ENCODE measurements at places on chromosomes 6 and 20.
A peak's percentile ranks its signal among the peaks of the same experiment; 100 is the strongest.

GRCh38 chr6:87375315-87375714 is 30.7 kb downstream of the C6orf163 start:
- no peak overlapping the region for H3K4me3 ChIP-seq
- H3K27ac ChIP-seq = no peak overlapping the region
- H3K4me1 ChIP-seq = no peaks in the 10 kb centered on the region
- no peaks in the 10 kb centered on the region for H3K27me3 ChIP-seq
- H3K36me3 ChIP-seq = no peaks in the 10 kb centered on the region
- DNase-seq = no peak

DNA sequence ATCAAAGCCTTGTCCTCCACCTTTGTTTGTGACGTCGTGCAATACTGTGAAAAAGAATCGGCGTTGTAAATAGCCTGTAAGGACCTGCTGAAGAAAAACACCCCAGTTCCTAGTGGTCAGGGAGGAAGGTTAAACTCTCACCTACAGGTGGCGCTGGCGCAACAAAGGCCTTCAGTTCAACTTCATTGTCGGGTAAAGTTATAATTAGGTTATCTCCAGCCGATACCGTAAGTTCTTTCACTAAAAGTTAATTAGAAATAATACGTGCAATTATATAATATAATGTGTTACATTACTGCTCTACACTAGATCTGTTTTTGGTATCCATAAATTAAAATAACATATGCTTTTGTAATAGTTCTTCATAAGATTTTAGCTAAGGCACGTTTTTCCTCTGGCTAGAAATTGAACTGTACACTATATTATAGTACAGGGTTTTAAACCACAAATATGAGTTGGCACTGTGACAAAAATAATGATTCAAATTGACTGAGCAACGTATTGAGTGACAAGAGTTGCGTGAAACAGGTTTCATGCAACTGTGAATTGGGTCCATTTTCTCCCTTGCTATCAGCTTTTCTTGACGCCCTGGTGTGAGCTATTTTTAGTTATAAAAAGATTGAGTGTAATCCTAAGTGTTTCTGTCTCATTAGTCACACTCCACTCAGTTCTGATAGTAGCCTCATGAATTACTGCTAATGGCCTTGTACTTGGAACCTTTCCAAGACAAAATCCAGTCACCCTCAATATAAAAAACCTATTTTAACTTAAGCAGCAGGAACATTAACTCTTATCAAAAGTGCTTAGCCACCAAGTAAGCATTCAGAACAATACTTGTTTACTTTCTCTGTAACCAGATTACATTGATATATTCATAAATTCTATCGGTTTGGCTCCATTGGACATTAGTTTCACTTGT is 62.3 kb downstream of the KIAA0319 start:
- no peak overlapping the region for H3K4me3 ChIP-seq
- H3K27ac ChIP-seq = no peak overlapping the region
- H3K36me3 ChIP-seq = no peaks in the 10 kb centered on the region
- no peaks in the 10 kb centered on the region for H3K27me3 ChIP-seq
- peak; percentile 76 for DNase-seq

DNA sequence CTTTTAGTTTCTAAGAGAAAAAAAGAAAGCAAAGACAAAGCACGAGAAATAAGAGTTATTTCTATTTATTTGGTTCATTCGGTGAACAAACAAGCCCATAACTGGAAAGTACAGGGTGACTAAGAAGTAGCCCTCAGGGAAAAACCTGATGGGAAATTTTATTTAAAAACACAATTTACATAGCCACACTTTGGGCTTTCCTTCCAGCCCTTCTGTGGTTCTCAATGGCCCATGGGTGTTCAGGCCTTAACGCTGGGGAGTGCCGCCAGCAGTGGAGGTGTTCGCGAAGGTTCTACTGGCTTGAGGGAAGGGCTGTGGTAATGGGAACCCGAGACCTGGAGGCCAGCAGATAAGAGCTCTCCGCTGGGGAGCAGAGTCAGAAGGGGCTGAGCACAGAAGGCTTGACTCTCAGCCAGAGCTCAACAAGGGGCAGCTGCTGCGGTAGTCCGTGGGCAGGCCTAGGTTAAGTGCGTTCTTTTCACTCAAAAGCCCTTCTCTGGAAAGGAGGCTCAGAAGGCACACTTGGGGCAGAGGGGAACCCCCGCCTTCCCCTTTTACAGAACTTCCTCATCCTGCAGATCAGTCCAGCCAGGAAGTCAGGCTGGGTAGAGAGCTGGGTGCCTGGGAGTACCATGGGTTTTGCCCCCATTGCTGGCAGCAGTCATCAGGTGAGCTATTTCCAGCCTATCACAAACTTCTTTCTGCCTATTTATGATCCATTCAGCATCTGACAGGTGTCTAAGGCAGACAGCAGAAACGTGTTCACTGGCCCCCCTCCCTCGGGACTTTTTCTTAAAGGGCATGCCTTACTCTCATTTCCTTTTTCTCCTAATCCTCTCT is 8.8 kb upstream of the CD83 start:
- no peak overlapping the region for H3K27ac ChIP-seq
- H3K4me3 ChIP-seq = no peak overlapping the region
- no peaks in the 10 kb centered on the region for H3K27me3 ChIP-seq
- DNase-seq = no peak
- H3K36me3 ChIP-seq = peaks cover 14% of the 10 kb centered on the region

DNA sequence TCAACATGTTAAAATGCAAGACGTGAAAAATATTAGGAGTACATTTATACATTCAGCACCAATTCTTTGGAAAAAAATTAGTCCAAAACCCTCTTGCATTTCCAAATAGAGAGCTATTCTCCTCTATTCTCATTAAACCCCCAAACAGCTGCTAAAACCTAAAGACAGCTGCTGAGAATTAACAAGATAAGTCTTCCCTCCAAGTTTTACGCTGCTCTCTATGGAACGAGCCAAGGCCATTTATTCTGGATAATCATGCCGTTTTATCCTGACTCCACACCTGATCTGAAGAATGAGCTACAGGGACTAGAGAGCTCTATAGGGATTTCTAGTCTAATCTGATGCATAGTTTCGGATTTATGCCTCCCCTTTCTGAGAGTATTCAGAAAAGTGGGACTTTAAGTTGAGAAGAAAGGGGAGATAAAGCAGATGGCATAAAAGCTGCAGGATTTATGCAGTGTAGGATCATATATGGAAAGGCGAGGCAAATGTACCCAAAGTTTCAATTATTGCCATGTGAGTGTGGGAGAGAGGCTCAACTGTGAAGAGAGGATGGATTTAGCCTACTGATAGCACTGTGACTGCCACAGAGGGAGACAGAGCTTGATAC is 64.7 kb upstream of the HS3ST5 start:
- DNase-seq = no peak
- H3K4me1 ChIP-seq = peaks cover 2% of the 10 kb centered on the region
- H3K36me3 ChIP-seq = peaks cover 6% of the 10 kb centered on the region
- no peaks in the 10 kb centered on the region for H3K27me3 ChIP-seq
- H3K4me3 ChIP-seq = no peak overlapping the region

- peaks cover 27% of the 10 kb centered on the region for H3K36me3 ChIP-seq
- no peak for DNase-seq
- no peaks in the 10 kb centered on the region for H3K4me1 ChIP-seq
- no peak overlapping the region for H3K4me3 ChIP-seq
Measured at GRCh38 chr6:101290346-101290745, 103.2 kb upstream of the GRIK2 start.

- no peaks in the 10 kb centered on the region for H3K4me1 ChIP-seq
- DNase-seq = no peak
- 0 out of 3 replicates have a peak, but pooled peaks cover 2% of the 10 kb centered on the region for H3K36me3 ChIP-seq
- no peak overlapping the region for H3K4me3 ChIP-seq
- no peak overlapping the region for H3K27ac ChIP-seq
Measured at GRCh38 chr6:160756871-160757270, 54.8 kb downstream of the PLG start.

DNA sequence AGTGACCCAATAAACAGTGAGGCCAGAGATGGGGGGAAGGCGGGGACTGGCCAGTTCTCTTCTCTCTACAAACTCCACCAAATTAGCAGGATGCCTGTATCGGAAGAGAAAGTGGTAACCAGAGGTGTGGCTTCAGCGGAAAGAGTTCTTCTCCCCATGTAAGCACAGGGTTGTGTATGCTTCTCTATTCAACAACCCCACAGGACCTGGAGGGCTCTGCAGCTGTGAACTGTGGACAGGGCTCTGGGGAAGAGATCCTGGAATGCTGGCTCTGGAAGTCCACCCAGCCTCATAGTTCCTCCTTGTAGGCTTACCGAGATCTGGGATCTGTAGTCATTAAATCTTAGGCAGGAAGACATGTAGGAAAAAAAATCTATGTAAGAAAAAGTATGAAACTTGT is 186.2 kb downstream of the FOXC1 start:
- no peaks in the 10 kb centered on the region for H3K27me3 ChIP-seq
- H3K27ac ChIP-seq = no peak overlapping the region

DNA sequence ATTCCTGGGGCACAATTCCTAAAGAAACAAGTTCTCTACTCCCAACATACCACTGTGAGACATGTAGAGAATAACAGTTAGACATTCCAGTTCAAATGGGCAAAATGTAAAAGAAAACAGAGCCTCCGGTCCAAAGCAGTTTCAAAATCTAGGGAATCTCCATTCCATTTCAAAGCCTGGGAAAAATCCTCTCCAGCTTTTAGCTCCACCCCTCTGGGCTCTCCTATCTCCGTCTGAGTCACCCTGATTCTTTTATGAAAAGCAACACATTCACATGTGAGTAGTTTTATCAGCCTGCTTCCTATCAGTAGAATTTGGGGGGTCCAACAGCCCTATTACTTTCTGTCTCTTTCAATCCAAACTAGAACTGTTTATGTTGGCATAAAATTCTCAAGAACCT is 3.7 kb downstream of the CSNK2A1 start:
- 0 out of 2 replicates have a peak, but pooled peaks cover 6% of the 10 kb centered on the region for H3K4me1 ChIP-seq
- H3K27me3 ChIP-seq = no peaks in the 10 kb centered on the region
- H3K27ac ChIP-seq = no peak overlapping the region

- H3K27me3 ChIP-seq = no peaks in the 10 kb centered on the region
- no peaks in the 10 kb centered on the region for H3K4me1 ChIP-seq
- no peak overlapping the region for H3K4me3 ChIP-seq
- no peak for DNase-seq
Measured at GRCh38 chr20:8002056-8002455, 17.5 kb downstream of the TMX4 start.

DNA sequence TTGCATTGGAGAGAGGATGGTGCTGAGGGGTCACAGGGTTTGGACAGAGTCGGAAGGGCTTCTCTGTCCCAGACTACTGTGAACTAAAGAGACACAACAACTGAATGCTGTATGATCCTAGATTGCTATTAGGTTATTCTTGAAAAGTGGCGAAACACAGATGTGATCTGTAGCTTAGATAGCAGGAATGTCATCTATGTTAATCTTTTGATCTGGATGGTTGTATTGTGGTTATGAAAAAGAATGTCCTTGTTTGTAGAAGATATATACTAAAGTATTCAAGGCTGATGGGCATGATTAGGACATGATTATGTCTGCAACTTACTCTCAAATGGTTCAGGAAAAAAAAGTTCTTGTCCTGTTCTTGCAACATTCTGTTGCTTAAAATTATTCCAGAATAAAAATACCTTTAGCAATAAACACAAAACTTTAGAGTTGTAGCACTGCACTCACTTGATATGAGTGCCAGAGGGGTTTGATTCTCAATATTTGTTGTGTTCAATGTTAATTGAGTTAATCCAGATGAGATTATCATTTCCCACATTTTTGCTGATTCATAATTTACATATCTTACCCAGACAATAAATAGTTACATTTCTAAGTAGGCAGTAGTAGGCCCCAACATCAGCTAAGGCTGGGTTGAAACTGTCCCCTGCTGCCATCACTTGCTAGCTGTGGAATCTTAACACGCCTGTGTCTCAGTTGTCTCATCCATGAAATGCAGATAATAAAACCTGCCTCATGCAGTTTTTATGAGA is 645.2 kb downstream of the KIF16B start:
- no peak overlapping the region for H3K4me3 ChIP-seq
- DNase-seq = no peak
- H3K36me3 ChIP-seq = no peaks in the 10 kb centered on the region
- no peak overlapping the region for H3K27ac ChIP-seq
- H3K4me1 ChIP-seq = no peaks in the 10 kb centered on the region

- peaks cover 95% of the 10 kb centered on the region for H3K36me3 ChIP-seq
- peak overlapping the region; percentile 51 for H3K27ac ChIP-seq
- DNase-seq = no peak
Measured at GRCh38 chr20:49283703-49284625, 6.1 kb upstream of the ZNFX1 start.

DNA sequence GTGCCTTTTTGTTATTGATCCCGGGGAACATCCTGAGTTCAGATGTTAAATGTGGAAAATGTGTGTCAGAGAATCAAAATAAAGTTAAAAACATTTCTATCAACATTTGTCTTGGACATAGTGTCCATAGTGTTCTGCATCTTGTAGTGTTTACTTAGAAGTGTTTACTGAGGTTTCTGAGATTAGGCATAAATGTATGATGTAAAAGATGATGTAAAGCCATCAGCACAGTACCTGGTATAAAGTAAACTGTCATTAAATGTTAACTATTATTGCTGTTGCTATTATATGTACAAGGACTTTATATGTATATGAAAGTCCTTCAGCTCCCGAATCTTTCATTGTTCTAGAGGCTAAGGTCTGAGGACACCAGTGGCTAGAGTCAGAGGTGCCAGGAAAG is 28.2 kb upstream of the VEGFA start:
- no peaks in the 10 kb centered on the region for H3K27me3 ChIP-seq
- no peak for DNase-seq
- H3K36me3 ChIP-seq = no peaks in the 10 kb centered on the region
- H3K27ac ChIP-seq = no peak overlapping the region
- no peak overlapping the region for H3K4me3 ChIP-seq
- H3K4me1 ChIP-seq = no peaks in the 10 kb centered on the region

DNA sequence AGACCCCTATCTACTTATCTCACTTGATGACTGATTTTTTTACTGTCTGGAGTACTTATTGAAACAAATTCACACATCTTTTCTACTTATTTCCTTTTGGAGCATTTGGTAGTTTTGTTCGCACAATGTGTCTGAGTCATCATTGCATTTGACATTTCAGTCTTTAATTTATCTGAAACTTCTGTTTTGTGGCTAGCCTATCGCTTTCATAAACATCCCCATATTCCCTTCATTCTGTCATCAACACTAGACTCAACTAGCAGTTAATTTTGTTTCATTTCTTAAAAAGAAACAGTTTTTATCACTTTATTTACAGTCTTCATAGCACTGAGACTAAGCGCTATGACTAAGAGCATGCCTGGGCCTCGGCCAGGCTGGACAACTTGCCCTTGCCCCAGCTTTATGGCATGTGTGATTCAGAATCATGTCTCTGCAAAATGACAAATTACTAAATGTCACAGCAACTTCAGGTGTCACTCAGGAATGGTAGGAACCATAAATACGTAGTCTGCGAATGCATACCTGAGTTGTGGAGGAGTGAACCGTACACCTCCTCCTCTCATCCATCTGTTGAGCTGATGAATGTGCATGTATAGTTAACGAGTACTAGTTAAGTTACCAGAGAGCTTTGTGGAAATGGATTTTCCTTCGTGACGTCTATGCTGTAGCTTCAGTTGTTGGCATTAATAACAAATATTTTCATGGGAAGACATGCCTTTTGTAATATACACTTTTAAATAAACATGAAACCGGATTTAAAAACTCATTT is 16.2 kb downstream of the L3MBTL3 start:
- H3K27ac ChIP-seq = no peak overlapping the region
- no peaks in the 10 kb centered on the region for H3K4me1 ChIP-seq
- H3K4me3 ChIP-seq = no peak overlapping the region

All from H9 (cell line).